ENCODE measurements at places on chromosomes 16 and 17. TPM values are rescaled to one million over a fixed set of nuclear protein-coding genes. Genes with fewer than 3 reads are reported as not detected.

DNA sequence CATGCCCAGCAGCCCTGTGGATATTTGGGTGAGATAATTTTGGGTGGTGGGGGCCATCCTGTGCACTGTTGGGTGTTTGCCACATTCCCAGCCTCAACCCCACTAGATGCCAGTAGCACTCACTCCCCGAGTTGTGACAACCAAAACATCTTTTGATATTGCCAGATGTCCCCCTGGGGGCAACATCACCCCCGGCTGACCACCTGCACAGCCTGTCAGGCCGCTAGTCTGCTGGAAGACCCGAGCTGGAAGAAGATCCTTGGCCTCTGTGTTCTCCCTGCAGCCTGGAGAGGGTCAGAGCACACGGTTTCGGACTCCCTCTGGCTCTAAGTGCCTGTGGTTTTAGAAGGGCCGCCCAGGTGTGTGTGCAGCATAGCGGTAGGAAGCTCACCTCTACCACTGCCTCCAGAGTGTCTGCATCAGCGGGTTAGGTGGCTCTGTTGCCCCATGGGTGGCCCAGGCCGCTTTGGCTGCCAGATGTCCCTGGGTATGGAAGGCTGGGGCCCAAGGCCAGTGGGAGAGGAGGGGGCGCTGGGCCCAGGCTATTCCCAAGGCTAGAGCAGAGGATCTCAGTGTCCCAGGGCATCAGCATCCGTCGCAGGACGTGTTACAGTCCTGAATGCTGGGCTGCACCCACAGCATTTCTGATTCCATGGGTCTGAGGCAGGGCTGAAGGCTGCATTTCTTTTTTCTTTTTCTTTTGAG, 195.8 kb upstream of the GSE1 start:
- no peak for DNase-seq

- DNase-seq = no peak
These were observed 197.1 kb upstream of the RPL38 start for GRCh38 chr17:74006371-74006770.

MYO15A gene
- total RNA-seq = 0.44 TPM

ELAC2 gene
- 62.0 TPM for total RNA-seq

DNA sequence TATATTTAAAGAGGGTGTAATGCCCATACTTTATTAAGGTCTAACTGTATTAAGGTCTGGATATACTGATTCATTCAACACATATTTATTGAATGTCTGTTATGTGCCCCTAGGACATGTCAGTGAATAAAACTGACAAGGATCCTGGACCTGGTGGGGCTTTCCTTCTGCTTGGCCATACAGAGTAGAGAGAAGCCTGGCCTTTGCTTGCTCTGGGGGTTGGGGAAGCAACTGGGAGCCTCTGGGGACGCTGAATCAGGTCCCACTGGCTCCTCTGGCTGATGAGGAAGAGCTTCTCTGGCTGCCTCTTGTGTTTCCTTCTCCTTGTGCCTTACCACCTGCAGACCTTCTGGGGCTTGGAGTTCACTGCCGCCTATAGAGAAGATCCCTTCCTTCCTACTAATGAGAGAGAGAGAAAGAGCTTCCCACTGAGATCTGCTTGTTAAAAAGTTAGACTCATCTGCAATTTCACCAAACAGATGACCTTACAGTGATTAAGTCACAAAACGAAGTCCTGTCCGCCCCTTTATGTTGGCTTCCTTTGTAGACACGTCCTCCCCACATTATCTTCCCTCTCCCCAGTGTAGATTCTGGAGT, 49.7 kb downstream of the MSI2 start:
- peak; percentile 10 for DNase-seq

- no peak for DNase-seq
These were observed 21.8 kb upstream of the NAGLU start for GRCh38 chr17:42514279-42514678.

ABCA8 gene
- total RNA-seq = 0.90 TPM

- peak; percentile 81 for DNase-seq
These were observed 52.0 kb downstream of the SREBF1 start for GRCh38 chr17:17784657-17785267.

DNA sequence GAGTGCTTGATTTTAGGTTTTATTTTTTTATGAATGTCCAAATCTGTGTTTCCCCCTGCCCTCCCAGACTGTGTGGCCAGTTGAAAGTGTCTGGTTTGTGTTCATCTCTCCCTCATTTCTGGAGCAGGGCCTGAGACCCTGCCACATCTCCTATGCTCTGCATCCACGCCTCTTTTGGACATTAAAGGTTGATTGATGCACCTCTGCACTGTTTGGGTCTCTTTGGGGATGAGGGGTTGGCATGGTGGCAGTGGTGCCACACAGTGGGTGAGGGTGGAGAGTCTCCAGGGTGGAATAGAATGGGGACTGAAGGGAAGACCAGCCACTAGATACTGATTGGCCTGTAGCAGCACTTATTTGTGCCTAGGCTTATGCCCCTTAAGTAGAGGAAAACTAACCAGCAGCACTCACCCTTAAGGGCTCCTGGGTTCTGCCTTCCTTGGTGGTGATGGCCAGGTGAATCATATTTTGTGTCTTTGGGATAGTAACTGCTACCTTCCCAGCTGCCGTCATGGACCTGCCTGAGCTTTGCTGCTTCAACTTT, 7.9 kb downstream of the DYNLL2 start:
- no peak for DNase-seq

TPSD1 gene
- 1.7 TPM for total RNA-seq

ADCY9 gene
- total RNA-seq = 7.0 TPM

NFATC2IP gene
- 63.4 TPM for total RNA-seq

- no peak for DNase-seq
These were observed 82.1 kb downstream of the MSI2 start for GRCh38 chr17:57338257-57338914.

TMC8 gene
- total RNA-seq = 0.32 TPM

DNA sequence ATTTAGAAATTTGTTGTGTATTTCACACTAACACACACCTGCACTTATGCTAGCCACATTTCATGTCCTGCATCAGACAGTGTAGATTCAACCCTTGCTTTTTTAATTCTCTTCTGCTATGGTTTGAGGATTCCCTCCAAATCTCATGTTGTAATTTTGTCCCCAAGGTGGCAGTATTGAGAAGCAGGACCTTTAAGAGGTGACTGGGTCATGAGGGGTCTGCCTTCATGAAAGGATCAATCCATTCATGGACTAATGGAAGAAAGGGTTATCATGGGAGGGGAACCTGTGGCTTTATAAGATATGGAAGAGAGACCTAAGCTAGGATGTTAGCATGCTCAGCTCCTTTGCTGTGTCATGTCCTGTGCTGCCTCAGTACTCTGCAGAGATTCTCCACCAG, 1032.2 kb downstream of the CDH11 start:
- DNase-seq = peak; percentile 59

STH gene
- total RNA-seq = not detected

CMTM2 gene
- total RNA-seq = not detected

DNA sequence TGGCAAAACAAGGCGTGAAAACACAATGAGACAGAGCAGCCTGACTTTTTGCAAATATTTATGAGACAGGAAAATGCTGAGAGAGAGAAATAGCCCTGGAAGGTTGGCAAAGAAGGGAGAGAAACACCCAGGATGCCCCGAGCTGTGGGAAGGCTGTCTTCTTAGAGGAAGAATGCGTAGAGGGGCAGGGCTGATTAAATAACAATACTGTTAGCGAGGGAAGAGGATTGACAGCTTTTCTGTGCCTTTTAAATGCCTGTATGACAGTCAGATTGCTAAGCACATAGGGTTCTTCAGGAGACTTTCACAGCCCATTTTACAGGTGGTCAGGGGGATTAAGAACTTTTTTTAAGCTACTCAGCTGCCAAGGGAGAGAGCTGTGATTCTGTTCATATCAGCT, 219.2 kb downstream of the SHISA9 start:
- DNase-seq = no peak

DNA sequence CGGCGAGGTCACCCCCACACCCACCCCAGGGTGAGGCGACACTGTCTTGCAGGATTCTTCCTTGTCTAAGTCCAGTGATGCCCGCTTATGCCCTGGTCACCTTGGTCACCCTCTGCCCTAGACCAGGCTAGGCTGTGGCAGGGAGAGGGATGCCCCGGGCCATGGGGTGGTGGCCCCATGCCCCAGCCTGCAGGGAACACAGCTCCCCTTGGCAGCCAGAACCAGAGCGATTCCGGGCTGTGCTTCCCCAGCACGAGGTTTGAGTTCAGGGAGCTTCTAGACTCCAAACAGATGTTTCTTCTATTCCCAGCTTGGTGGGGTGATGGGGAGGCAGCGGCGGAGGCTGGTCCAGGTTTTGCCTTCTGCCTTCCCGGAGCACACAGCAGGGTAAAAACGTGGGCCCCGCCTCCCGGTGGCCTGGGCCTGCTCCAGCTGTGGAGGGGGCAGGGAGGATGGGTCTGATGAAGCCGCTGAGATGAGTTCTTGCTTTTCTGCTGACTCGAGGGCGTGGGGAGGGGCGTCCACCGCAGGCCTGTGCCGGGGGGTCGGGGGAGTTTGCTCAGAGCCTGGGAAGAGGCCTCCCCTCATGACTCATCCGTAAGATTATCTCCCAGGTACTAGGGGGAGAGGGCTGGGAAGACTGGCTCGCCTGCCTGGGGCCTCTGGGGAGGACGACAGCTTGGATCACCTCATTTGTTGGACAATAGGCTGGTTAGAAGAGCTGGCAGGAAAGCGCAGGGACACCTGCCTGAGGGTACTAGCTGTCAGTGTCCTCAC, 15.4 kb downstream of the SMTNL2 start:
- no peak for DNase-seq

- DNase-seq = peak; percentile 27
These were observed 171.6 kb downstream of the CDH11 start for GRCh38 chr16:64950262-64950661.

- DNase-seq = no peak
These were observed 2.7 kb upstream of the ACE start for GRCh38 chr17:63474174-63474573.

DNA sequence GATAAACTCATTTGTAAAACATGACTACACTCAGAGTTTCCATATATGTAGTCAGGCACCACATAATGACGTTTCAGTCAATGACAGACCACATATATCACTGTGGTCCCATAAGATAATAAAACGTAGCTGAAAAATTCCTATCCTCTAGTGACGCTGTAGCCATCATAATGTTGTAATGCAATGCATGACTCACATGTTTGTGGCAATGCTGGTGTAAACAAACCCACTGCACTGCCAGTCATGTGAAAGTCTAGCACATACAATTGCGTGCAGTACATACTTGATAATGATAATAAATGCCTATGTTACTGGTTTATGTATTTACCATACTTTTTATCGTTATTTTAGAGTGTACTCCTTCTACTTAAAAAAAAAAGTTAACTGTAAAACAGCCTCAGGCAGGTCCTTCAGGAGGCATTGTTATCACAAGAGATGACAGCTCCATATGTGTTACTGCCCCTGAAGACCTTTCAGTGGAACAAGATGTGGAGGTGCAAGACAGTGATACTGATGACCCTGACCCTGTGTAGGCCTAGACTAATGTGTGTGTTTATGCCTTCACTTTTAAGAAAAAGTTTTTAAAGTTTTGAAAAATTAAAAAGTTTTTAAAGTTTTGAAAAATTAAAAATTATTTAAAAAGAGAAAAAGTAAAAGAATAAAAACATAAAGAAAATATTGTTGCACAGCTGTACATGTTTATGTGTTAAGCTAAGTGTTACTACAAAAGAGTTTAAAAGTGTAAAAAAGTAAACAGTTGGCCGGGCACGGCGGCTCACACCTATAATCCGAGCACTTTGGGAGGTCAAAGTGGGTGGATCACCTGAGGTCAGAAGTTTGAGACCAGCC, 9.0 kb downstream of the STAT5B start:
- no peak for DNase-seq

DNA sequence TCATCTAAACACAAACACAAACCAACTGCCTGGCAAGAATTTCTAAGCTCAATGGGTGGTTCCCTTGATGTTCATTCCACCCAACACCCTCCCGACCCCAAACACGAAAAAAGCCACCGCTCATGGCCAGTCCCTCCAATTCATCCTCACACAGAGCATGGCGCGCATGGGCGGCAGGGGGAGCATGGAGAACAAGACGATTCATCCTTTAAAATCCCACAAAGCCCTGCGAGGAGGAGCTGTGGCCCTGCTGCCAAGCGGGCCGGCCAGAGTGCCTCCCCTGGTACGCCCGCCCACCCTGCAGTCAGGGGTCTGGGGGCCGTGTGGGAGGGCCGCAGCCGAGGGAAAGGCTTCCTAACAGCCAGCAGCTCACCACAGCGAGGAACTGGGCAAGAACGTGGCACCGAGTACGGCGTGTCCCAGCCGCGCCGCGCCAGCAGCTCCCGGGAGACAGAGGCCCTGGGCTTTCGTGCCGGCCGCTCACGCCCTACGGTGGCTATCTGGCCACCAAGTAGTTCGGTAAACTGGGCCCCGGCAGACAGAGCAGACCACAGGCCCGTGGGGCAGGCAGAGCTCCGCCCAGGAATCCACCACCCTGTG, 60.9 kb downstream of the KLHDC4 start:
- DNase-seq = no peak

CBLN1 gene
- not detected for total RNA-seq

All from A673 (cell line).